ENCODE measurements at places on chromosomes 2 and 18.
A peak's percentile ranks its signal among the peaks of the same experiment; 100 is the strongest.

GRCh38 chr2:106020032-106020431 is 174.1 kb downstream of the UXS1 start:
- DNase-seq: peak; percentile 1

GRCh38 chr18:33951031-33951430 is 273.7 kb downstream of the NOL4 start:
- DNase-seq: peak; percentile 71

DNA sequence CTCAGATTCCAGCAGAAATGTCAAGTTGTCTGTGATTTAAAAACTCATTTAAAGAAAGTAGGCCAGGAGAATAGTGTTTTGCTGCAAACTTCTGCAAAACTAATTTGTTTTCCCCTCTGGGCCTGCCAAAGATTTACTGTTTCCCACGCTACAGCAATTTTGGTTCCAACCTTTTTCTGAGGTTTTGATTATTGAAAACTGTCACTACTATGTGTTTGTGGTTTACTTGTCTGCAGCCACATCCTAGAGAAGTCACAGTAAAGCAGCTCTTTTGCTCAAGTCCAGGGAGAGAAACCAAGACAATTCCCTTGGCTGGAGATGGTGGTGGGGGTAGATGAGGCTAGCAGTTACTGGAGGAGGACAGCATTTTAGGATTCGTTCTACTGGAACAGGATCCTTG is 12.8 kb downstream of the IL1R2 start:
- DNase-seq: no peak

DNA sequence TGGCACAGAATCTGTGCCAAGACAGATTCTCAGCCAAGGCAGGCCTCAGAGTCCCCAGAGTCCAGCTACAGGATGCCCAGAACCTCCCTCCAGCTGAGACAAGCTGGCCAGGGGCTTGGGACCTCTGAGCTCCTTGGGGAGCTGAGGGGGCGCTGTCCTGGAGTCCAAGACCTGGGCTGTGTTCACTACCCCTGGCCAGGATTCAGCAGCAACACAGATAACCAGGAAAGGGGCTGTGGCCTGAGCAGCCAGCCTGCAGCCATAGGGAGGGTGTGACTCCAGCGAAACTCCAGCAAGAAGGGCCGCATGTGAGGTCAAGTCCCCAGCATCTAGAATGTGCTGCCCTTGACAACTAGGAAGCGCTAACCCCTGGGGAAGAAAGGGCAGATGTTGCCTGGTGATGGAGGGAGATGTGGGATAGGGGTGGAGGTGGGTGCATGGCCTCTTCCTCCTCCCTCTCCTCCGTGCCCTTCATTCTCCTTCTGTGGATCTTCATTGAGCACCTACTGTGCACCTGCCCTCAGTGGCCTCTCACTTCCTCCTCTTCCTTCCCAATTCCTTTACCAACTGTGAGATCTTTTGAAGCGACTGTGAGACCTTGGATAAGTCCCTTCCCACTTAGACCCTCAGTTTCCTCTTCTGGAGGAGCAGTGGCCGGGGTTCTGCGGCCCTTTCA is 7.7 kb upstream of the ARID5A start:
- DNase-seq: no peak

DNA sequence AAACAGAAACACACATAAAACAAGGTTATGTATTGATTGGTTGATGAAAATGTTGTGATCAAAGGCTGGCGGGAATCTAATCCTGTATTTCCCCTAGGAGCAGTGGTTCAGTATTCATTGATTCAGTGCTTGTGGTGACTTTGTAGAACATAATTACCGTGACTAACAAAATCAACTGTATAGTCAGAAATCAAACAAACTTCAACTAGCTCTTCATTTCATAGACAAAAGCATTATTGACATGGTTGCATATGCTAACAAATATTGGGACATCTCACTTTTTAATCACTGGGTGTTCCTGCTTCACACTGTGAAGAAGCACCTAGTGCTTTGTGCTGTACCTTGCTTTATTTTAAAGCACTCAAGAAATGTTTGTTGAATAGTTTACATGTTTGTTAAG is 41.4 kb downstream of the USP14 start:
- DNase-seq: no peak

DNA sequence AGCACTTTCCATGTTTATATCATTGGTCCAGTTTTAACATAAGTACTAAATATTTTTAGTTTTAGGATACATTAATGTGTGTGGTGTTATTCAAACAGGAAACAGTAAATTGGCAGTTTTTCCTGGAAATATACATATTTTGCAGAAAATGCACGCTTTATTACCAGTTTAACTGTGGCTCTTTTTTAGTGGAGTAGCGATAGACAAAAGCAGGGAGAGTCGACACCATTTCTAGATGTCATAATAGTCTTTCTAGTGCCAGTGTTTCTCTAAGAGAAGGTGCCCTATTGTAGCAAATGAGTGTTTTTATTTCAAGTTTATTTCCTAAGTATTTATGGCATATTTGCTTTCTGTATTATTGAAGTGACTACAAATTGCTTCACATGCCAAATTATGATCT is 9.1 kb upstream of the SLC35G4 start:
- DNase-seq: no peak

GRCh38 chr2:30361751-30362394 is 85.2 kb upstream of the LCLAT1 start:
- peak; percentile 84 for DNase-seq

DNA sequence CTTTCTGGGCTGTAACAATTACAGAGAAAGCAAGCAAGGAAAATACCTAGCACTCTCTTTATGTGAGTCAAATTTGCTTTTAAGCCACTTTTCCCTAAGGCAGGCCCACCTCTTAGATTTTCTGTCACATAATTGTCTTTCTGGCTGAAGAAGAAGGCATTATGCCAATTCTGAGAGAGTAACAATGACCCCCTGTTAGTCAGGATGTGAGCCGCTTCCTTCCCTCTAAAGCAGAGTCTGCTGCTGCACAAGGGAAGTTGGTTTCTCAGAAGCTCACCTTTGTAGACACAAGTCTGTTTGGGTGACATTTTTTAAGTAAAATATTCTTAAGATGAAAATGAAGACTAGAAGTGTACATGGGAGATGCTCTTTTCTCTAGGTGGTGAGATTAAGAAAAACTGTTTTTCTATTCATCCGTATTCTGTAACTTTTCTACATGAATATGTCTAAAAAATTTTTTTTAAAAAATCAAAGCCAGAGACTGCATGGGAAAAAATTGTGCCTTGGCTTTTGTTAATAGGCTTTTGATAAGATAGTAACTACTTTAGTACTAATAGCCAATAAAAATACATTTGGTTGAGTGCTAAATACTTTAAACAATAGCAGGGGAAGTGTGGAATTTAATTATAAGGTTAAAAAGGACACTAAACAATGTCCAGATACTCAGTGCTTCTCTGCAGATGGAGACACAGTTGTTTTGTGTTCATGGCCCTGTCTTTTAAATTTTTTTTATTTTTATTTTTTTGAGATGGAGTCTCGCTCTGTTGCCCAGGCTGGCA is 33.4 kb upstream of the VPS54 start:
- no peak for DNase-seq

GRCh38 chr2:178282075-178282815 is 87.9 kb downstream of the OSBPL6 start:
- DNase-seq: peak; percentile 85

GRCh38 chr2:232395586-232395985 is 11.1 kb upstream of the ALPG start:
- no peak for DNase-seq
